ENCODE measurements at places on chromosomes 7 and 10.

- no peak for DNase-seq
Observed at GRCh38 chr7:108143658-108144420, 13.7 kb upstream of the LAMB4 start.

DNA sequence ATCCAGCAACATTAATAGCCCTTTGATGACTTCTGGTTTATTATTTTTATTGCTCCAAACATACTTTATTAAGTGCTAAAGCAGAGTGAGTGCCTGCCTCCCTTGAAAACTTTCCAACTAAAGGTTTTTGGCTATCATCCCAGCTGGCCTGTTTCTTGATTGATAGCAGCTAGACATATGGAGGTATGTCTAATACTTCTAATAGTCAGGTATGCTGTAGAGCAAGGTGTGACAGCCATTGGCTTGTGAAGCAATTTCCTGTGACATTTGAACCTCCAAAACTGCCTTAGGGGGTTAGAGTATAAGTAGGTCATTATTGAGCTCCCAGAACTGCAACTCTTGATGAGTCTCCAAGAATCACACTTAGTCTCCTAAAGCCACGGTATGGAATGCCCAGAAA, 55.8 kb downstream of the LOXL4 start:
- DNase-seq, result no peak

DNA sequence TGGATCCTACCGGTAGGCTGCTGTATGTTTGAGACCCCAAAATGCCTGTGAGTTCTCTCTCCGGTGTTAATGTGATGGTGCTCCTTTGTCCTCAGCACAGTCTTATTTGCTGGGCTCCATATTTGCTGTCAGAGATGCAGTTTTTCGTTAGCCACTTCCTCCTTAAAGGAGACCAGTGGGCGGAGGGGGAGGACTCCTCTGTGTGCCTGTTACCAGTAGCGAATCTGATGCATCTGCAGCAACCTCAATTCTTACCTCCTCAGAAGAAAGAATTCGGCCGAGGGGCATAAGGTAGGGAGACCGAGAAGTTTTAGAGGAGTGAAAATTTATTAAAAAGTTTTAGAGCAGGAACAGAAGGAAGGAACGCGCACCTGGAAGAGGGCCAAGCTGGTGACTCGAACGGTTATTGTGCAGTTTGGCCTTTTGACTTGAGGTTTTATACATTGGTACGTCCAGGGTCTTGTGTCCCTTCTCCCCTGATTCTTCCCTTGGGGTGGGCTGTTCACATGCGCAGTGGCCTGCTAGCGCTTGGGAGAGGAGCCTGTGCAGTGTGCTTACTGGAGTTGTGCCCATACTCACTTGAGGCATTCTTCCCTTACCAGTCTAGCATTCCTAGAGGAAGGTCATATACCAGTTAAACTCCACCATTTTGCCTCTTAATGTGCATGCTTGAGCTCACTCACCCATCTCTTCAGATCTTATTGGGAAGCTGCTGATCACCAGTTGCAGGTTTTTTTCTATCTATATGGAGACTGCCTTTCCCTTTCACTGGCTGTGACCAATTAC, 49.5 kb downstream of the GNAI1 start:
- DNase-seq, result no peak

DNA sequence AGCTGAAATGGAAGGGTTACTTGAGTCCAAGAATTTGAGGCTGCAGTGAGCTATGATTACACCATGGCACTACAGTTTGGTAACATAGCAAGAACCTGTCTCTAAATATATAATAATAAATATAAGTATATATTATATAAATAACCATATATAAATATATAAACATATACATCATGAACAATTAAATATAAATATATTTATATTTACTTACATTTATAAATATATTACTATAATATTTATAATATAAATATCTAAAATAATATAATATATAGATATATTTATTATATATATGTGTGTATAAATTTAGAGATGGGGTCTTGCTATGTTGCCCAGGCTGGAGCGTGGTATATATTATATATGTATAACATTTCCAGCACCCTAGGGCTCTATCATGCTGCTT, 42.4 kb upstream of the LYZL1 start:
- no peak for DNase-seq

GRCh38 chr10:99836711-99837110, 54.3 kb downstream of the ABCC2 start:
- no peak for DNase-seq

DNA sequence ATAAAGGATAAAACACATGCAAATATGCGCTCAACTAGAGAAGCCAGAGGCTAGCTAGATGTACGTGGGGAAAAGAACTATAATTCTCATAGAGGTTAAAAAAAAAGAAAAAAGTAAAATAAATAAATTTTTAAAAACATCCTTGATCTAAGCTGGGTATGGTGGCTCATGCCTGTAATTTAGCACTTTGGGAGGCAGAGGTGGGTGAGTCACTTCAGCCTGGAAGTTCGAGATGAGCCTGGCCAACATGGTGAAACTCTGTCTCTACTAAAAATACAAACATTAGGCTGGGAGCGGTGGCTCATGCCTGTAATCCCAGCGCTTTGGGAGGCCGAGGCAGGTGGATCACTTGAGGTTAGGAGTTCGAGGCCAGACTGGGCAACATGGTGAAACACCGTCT, 18.6 kb upstream of the HSPA12A start:
- no peak for DNase-seq
